ENCODE measurements at places on chromosomes 13 and 19. TPM values are rescaled to one million over a fixed set of nuclear protein-coding genes. Genes with fewer than 3 reads are reported as not detected.

DNA sequence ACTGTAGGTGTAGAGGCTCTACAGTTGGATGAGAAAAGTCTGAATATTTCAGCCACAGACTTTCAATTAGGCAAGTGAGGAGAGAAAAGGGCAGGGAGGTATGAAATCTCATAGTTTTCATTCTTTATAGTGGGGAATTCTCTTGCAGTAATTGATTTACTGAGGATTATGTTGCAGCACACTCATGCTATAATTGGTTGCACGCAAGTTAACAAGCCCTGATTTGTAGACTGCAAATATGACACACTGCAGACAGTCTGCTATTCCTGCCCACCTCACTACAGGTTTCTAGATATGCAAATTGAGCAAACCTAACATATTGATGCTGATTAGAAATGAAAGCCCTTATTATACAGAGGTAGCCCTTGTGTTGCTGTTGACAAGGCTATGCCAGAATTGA, 139.4 kb downstream of the LHFPL6 start:
- no peak for DNase-seq

DNA sequence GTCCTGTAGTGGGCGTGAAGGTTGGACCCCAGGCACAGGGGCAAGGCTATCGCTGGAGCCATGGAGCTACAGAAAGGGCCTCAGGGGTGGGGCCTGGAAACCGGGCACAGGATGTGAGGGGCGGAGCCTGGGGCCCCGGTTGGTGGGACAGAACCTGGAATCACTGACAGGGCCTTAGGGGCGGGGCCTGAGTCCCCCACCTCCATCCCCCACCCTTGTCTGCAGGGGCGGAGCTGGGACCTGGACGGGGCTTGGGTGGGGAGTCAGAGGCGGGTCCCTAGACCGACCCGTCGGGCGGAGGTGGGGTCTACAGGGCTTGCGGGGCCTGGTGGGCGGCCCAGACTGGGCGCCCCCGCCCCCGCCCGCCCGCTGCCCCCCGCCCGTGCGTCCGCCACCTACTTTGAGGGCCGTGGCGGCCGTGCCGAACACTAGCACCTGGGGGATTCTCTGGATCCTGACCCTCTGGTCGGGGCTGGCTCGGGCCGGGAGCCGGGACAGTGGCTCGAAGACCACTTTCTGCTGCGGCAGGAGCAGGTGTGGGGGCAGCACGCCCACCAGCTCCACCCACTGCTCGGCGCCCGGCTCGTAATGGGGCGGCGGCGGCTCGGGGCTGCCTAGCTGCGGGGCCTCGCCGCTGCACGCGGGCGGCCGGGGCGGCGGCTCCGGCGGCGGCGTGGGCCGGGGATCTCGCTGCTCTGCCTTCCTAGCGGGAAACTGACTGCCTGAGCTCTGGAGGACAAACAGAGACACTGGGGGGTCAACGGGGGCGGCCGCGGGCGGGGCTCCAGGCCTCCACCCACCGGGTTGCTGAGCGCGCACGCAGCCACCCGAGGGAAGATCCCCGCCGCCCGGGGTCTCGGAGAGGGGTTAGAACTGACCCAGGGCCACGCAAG, 26.3 kb downstream of the DCAF15 start:
- peak; percentile 63 for DNase-seq

DNA sequence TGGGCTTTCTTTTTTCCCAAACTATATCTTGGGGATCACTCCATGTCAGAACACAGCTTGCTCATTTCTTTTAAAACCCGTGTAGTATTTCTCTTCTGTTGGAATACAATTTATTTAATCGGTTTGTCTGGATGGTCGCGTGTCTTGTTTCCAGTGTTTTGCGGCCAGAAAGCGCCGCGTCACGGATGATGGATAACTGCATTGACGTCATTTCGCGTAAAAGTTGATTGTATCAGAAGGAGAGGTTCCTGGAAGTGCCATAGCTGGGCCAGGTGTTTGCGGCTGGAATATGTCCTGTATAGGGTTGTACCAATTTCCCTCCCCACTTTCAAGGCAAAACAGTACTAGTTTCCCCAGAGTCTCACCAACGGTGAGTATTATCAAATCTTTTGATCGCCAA, 9.7 kb downstream of the ACTL9 start:
- no peak for DNase-seq

DNA sequence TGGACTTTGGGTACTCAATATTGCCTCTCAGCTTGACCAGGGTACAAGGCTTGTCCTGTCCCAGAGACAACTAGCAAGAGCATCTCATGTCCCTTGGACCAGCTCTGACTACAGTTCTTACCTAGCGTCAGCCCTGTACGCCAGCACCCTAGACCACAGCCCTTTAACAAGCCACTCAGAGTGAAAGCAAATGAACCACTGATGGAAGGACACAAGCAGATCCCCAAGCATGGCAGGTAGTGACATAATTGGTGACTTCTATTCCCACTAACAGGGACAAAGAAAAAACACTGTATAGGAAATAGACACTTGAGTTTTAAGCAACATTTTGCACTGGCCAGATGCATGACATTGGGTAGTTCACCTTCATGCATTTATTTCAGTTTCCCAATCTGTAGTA, 8.8 kb upstream of the LRCH1 start:
- no peak for DNase-seq

- no peak for DNase-seq
Measured at GRCh38 chr13:108193806-108194205, 21.5 kb downstream of the LIG4 start.

GRCh38 chr13:71625694-71626093, 241.3 kb downstream of the DACH1 start:
- DNase-seq, result no peak

DNA sequence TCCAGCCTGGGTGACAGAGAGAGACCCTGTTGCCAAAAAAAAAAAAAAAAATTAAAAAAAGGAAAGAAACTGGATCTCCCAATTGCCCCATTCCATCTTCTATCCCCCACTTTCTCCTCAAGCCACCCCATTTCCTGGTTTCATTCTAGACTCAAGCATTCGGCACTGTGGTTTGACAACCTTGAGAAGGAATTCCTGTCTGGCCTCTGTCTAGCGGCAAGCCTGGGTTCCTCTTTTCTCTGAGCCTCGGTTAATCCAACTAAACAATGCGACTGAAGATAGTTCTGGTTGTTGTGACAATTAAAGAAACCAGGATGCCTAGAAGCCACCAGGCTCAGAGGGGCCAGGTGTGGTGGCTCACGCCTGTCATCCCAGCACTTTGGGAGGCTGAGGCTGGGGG, 3.3 kb upstream of the C3 start:
- DNase-seq, result no peak

- DNase-seq, result no peak
Measured at GRCh38 chr19:39865953-39866352, 19.8 kb upstream of the FBL start.

GRCh38 chr19:9140159-9140874, at the start of gene ZNF317:
TSS of gene ZNF317 (plus strand) at chr19:9140397. CDS start at chr19:9156017, 15,620 bp downstream.
- peak; percentile 93 for DNase-seq

- DNase-seq, result no peak
Measured at GRCh38 chr13:23674795-23675640, 104.8 kb downstream of the TNFRSF19 start.

DNA sequence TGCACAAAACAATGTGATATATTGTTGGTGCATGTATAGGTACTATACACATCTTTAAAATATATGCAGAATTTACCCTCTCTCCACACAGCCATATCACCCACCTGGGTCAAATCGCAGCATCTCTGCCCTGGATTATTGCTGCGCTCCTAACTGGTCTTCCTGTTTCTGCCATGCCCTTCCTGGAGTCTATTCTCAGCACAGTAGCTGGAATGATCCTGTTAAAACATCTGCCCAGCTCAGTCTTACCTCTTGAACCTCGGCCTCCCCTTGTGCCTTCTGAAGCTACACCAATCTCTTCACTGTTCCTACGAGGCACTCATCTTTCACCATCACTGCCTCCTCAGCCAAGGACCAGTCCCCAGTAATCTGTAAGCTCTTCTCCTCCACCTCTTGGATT, 25.5 kb upstream of the TNFRSF19 start:
- DNase-seq, result no peak

GRCh38 chr19:28292822-28293500, 920.0 kb downstream of the UQCRFS1 start:
- no peak for DNase-seq

GRCh38 chr19:49808711-49809159, 4.4 kb downstream of the FUZ start:
- DNase-seq, result peak; percentile 79

DNA sequence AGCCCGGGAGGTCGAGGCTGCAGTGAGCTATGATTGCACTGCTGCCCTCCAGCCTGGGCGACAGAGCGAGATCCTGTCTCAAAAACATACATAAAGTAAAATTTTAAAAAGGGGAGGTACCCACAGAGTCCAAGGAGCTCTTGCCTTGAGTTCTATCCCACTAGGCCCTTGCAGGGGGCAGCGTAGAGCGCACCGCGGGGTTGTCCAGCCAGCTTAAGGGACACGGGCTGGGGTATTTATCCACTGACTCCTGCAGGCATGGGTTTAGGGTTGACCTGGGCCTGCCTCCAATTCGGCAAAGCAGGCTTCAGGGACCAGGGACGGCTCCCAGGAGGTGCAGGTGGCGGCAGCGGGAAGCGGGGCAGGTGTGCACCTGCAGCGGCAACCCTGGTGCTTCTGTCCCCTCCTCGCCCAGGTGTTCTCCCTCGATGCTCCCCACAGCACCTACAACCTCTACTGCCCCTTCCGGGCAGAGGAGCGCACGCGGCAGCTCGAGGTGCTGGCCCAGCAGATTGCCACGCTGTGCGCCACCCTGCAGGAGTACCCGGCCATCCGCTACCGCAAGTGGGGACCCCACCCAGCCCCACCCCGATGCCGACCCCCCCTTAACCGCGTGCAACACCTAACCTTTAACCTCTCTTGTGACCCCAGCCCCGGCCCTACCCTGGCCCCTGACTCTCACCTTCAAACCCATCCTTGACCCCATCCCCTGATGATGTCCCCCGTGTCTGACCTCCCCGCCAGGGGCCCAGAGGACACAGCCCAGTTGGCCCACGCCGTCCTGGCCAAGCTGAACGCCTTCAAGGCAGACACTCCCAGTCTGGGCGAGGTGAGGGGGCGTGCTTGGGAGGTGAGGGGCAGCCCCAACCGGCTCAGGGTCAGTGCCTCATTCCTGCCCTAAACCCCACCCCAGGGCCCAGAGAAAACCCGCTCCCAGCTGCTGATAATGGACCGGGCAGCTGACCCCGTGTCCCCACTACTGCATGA, 4.7 kb downstream of the STXBP2 start:
- DNase-seq, result no peak

DNA sequence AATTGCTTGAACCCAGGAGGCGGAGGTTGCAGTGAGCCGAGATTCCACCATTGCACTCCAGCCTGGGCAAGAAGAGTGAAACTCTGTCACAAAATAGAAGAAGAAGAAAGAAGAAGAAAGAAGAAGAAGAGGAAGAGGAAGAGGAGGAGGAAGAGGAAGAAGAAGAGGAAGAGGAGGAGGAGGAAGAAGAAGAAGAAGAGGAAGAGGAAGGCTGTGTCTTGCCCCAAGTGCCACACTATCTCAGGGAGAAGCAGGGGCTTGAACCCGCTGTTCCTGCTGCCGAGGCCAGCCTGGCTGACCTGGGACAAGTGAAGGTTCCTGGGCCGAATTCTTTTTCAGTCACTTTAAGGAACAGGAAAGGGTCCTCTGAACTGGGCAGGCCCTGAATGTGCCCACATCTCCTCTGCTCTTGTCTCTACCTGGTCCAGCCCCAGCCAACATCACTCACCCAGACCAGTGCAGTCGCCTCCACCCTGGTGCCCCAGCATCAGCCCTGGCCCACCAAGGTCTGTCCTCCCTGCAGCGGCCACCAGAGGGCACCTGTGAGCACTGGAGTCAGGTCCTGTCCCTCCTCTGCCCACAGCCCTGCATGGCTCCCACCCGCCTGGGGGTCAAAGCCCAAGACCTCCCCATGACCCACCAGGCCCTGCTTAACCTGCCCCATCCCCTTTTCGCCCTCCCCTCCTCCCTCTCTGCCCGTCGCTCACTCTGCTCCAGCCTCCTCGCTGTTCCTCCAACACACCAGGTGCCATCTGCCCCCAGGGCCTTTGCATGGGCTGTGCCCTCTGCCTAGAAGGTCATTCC, 20.0 kb downstream of the TICAM1 start:
- no peak for DNase-seq

- DNase-seq, result peak; percentile 71
Measured at GRCh38 chr19:2168619-2169424, 5.1 kb downstream of the DOT1L start.

GRCh38 chr13:36414461-36414860, 17.8 kb upstream of the CCNA1 start:
- DNase-seq, result no peak

- no peak for DNase-seq
Measured at GRCh38 chr13:97322740-97323342, 100.7 kb downstream of the MBNL2 start.

- no peak for DNase-seq
Measured at GRCh38 chr19:10260141-10260584, 8.1 kb downstream of the MRPL4 start.

GRCh38 chr13:48748681-48749080, 95.0 kb downstream of the CYSLTR2 start:
- DNase-seq, result no peak

- no peak for DNase-seq
Measured at GRCh38 chr13:92656103-92656502, 570.5 kb upstream of the GPC6 start.

Gene KCNJ14
- 0.68 TPM for polyA plus RNA-seq

Gene CAPN12
- polyA plus RNA-seq, result 6.4 TPM

Gene ZNF541
- polyA plus RNA-seq, result 0.18 TPM

Gene FGF22
- 0.35 TPM for polyA plus RNA-seq

Gene PLPPR3
- polyA plus RNA-seq, result 19.1 TPM

Gene IQCN
- 4.6 TPM for polyA plus RNA-seq

Gene SGCG
- 4.6 TPM for polyA plus RNA-seq
